ENCODE measurements at places on chromosomes 2 and 18.
A peak's percentile ranks its signal among the peaks of the same experiment; 100 is the strongest.

DNA sequence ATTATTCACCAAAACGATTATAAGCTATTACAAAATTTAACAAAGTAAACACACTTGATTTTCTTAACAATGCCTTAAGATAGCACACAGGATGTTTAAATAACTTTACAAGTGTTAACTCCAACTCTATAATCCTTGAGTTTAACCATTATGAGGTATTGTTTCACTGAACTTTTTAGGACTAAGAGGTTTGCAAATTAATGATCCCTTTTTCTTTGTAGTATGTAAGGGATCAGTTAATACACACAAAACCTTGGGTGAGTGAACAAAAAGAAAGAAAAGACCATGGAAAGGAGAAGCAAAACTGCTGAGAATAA lies 21.5 kb upstream of the TFPI start:
- DNase-seq, result no peak

DNA sequence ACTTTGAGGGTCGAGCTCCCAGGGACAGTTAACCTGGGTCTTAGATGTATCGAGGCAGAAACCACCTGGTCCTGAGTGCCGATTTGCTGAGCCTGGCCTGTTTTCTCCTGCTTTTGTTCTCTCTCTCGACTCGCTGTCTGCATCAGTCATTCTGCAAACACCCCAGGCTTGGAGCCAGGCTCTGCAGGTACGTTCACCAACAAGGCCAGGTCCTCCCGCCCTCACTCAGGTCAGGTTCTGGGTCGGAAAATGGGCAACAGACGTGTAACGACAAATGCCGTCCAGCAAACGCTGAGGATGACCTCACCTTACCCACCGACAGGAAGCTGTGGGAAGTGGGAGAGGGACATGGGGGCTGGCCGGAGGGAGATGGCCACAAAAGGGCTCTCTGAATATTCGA lies 57.7 kb upstream of the PXDN start:
- DNase-seq, result no peak

DNA sequence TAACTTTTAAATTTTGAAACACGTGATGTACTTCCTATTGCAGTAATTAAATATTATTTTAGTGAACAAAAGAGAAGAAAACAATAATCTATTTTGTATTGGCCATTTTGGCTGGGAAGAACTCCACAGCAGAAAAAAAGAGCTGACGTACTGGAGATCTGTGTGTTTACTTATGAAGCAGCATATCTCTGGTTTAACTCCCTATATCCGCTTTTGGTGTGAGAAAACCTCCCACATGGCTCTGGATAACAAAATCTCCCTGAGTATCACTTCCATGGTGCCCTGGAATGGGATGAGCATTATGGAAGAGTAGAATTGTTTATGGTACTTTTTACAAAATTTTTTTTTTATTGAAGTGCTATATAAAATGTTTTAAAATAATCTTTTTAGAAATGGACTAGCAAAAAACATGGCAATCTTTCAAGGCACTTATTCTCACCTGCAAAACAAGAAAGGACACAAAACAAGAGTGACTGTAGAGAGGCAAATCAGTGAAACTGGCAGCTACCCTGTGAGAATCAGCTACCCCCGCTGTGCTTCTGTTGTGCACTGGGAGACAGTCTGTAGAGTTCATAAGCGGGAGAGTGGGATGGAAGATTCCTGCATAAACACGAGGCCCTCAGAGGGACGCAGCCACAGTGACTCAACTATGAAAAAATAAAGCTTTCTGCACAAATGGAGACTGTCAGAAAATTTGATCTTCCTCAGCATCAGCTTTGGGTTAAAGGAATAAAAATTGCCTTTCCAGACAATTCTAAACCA lies 762.2 kb upstream of the HS6ST1 start:
- no peak for DNase-seq

DNA sequence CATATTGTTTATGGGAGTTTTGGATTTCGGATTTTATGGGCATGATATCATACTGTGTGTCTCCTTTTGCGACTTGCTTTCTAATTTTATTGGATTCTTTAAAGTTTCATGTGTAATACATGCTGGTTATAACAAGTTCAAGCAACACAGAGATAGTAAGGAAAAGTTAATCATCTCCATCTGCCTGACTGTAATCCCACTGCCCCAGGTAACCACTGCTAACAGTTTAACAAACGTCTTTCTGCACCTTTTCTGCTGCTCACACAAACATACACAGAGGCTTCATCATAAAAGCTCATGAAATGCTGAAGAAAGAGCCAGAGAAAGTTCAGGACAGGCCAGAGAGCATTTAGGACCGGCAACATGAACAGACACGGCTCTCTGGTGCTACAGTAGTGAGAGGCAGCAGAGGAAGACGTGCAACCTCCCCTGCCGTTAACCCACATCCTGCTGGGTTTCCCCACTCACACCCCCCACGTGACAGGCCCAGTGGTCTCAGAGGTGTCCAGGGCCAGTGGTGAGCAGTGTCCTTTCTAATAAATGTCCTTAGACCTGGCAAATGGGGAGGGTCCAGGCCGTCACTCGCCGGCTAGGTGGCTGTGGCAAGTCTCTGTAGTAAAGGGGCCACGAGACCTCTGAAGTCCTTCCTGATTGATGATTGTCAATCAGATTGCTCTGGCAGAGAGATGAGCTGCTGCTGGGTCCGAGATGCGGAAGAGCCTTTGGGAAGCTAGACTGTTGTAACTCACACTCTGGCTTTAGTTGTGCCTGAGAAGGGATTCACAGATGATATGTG lies 43.0 kb upstream of the SLC1A4 start:
- peak; percentile 68 for DNase-seq

- DNase-seq, result no peak
These were observed 104.1 kb downstream of the ESCO1 start for GRCh38 chr18:21496277-21496835.

GRCh38 chr2:200302940-200303727 lies 3.4 kb upstream of the SPATS2L start:
- no peak for DNase-seq

DNA sequence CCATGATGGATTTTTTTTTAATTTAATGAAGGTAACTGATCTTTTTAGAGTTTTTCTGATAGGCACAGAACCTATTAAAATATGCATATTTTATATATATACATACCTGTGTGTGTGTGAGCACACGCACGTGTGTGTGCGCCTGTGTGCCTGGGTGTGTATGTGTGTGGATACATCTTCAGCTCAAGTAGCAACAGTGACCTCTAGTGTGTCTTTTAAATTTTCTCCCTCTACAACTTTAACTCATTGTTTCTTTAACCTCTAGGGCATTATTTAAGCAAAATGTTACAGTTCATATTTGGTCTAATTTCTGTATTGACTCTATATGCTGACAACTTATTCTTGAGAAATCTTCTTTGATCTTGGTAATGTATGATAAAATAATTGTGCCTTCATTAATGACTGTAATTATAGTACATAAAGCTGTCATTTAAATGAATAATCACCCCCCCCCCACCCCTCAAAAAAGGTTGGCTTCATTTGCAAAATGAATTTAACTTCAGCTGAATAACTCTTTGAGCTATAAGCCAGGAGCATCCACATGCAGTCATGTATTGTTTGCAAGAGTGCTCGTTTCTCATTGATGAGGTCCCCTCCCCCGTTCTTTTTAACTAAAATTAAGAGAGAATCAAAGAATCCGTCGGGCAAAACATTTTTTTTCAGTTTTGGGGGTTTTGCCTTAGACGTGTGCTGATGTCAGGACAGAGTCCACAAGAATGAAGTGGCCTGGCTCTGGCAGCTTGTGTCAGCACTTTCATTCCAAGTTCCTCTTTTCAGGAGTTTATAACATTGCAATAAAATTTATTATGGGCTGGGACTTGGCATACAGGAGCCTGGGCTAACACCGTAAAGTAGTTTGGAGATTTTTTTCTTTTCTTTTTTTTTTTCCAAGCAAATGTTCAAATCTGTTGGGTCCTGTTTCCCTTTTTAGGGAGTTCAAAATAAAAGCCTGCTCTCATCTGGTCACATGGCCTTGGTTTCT lies 80.0 kb downstream of the ETAA1 start:
- DNase-seq, result no peak

DNA sequence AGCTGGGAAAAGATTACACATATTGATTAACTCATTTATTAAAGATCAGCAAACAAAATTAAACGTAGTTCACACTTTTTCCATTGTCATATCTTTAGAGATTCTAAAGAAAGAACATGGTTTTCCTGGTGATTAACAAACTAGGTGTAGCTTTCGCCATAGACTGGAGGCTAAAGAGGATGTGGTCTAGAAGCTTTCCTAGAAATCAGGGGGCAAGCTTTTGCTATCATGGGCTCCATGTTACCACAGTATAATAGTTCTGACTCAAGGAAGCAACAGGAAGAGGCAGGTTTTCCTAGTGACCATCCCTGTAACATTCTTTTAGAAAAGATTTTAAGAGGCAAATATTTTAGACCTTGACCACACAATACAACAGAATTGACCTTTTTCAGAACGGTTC lies 232.7 kb downstream of the METTL4 start:
- DNase-seq, result no peak

- no peak for DNase-seq
These were observed 14.0 kb downstream of the TYMS start for GRCh38 chr18:671405-671804.

DNA sequence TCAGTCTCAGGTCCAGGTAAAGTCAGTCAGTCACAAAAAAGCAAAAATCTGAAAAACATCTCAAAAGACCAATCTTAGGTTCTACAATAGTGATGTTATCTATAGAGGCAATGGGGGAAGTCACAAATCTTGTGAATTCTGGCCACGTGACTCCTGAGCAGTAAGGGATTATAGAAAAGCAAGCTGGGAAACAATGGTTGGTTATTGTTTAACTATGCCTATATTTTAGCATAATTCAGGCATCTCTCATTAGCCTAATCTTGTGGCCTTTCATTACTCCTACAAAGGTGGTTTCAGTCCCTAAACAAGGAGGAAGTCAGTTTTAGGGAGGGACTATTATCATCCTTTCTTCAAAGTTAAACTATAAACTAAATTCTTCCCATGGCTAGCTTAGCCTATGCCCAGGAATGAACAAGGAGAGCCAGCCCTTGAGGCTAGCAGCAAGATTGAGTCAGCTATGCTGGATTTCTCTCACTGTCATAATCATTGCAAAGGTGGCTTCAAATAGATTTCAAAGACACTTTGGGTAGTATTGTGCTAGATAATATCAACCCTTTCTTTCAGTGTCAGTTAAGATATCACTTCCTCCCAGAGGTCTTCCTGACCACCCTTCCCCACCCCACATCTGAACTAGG lies 56.4 kb upstream of the ITGA6 start:
- DNase-seq, result no peak

- no peak for DNase-seq
These were observed 118.3 kb downstream of the TMEM18 start for GRCh38 chr2:558879-559278.

DNA sequence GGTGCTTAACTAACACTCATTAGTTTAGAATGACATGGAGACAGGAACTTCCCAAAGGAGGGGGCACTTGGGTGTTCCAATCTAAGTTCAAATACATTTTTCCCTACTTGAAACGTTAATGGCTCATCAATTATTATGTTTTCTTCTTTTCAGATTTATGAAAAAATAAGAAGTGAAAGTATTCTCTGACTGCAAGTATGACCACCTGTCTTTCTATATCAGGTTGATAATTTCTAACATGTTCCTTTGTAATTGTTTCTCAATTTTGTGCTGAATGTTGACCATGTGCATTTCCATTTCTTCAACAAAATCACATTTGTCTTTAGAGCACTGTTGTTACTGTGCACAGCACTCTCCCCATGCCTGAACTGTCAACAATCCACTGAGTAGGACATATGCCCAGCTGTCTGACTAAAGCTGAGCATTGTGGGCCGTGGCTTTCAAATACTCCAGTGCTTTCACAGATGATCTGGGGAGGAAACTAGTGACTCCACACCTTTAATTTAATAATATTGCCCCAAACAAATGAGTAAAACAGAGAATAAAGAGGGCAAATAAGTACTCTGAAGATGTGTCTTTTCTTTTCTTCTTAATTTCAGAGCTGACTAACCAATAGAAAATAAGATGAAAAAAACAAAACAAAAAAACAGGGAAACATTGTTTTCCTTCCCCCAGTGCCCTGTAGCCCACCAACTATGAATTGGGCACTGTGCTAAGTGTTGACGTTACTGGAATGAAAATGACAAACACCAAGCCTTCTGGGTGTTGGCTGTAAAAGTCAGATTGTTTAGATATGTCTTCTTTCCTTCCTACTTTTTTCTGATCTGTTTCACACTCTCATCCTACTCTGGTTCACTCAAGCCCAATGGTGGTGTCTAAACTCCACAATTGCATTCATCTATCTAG lies 16.0 kb downstream of the LANCL1 start:
- no peak for DNase-seq

- DNase-seq, result no peak
These were observed 554.6 kb downstream of the DSC3 start for GRCh38 chr18:30487962-30488361.

DNA sequence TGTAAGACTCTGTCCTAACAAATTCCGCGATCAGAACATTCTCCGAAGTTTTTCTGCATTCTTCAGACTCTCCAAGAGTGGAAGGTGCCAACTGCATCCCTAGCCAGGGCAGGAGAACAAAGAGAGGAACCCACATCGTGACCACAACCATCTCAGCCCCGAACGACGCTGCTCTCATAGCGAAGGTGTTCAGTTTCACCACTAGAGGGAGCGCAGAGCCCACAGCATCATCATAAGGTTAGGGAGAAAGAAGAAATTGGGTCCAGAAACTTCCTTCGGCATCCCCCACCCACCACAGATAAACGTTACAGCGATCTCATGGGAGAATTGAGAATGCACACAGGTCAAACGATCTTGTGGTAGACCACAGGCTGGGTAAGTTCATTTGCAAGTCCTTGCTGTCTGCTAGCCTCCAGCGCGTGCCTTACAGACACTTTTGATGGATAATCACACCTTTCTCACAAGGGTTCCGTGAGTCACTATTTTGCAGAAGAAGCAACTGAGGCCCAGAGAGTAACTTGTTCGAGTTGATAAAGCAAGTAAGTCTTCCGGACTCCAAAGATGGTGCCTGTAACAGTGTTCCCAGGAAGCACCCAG lies 53.7 kb upstream of the ARL4C start:
- peak; percentile 63 for DNase-seq

- no peak for DNase-seq
These were observed 198.1 kb downstream of the MCFD2 start for GRCh38 chr2:46717344-46718121.

DNA sequence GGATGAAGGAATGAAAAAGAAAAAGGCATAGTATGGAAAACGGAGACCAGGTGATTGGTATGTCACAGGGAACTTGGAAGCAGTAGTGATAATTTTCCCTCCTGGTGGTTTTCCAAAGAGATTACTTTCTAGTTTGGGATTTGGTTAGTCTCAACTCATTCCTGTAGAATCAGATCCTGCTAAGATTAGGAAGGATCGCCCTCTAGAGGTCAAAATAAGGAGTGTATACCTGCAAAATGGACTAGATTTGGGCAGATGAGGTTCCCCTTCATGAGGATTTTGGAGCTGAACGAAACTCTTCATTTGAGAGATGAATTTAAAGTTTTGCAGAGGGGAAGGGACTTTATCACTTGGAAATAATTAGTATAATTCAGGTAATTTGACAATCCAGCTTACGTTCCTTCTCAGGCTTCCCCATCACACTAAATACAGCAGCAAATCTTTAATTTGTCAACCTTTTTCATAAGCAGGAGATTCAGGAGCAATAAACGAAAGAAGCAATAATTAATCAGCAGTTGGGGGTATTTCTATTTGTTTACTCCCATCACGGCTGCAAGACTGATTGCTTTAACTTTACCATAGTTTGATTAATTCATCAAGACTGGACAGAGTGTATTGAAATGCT lies 65.2 kb downstream of the CCDC195 start:
- DNase-seq, result peak; percentile 23

GRCh38 chr2:44560941-44561340 lies 199.2 kb downstream of the CAMKMT start:
- no peak for DNase-seq

- DNase-seq, result no peak
These were observed 260.0 kb downstream of the ATAD2B start for GRCh38 chr2:23666980-23667357.

GRCh38 chr2:170643346-170643745 lies 71.8 kb upstream of the SP5 start:
- no peak for DNase-seq

Measured in CD14-positive monocyte (primary cell).